ENCODE measurements at places on chromosomes 16 and 17.

GRCh38 chr17:9886141-9886930 is 18.7 kb downstream of the RCVRN start:
- no peak for DNase-seq

GRCh38 chr16:80449392-80449791 is 91.4 kb upstream of the DYNLRB2 start:
- DNase-seq = no peak

- DNase-seq = no peak
These were observed 11.9 kb downstream of the SEC14L5 start for GRCh38 chr16:4970010-4970409.

DNA sequence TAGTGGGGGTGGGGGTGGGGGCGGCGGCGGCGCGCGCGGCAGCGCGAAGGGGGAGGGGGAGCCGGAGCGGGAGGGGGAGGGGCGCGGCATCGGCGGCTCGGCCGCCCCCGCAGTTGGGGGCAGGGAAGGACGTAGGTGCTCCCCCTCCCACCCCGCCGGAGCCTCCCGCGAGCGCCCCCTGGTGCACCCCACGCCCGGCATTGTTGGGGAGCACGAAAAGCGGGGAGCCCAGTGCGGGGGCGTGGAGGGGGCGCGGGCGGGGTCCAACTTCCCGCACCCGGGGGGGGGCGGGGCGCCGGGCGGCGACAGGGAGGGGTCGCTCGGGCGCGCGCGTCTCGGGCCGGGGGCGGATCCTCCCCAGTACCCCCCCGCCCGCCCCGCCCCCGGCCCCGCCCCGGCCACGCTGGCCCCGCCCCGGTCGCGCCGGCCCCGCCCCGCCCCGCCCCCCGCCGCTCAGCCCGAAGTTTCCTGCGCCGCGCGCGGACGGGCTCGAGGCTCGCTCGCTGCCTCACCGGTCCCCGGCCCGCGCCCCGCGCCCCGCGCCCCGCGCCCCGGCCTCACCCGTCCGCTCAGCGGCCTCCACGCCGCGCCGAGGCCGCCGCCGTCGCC is at the start of gene CACNA1H:
Gene CACNA1H (plus strand): TSS at position 456 of the 609 bp plus-strand sequence. CDS start 632 bp downstream, outside the sequence.
- DNase-seq = no peak

GRCh38 chr16:57409870-57410587 is 5.5 kb downstream of the CCL17 start:
- no peak for DNase-seq
